ENCODE measurements at places on chromosomes 6 and 20. TPM values are rescaled to one million over a fixed set of nuclear protein-coding genes. Genes with fewer than 3 reads are reported as not detected.

KIF6 gene
- total RNA-seq, result 1.1 TPM

OR2H1 gene
- not detected for total RNA-seq

CST1 gene
- 10.5 TPM for total RNA-seq

WFDC12 gene
- not detected for total RNA-seq

NKAPL gene
- total RNA-seq, result not detected

GGTLC1 gene
- total RNA-seq, result not detected

DEF6 gene
- total RNA-seq, result 6.5 TPM

TRDN gene
- 2.7 TPM for total RNA-seq

PSMG4 gene
- total RNA-seq, result 37.9 TPM

DNA sequence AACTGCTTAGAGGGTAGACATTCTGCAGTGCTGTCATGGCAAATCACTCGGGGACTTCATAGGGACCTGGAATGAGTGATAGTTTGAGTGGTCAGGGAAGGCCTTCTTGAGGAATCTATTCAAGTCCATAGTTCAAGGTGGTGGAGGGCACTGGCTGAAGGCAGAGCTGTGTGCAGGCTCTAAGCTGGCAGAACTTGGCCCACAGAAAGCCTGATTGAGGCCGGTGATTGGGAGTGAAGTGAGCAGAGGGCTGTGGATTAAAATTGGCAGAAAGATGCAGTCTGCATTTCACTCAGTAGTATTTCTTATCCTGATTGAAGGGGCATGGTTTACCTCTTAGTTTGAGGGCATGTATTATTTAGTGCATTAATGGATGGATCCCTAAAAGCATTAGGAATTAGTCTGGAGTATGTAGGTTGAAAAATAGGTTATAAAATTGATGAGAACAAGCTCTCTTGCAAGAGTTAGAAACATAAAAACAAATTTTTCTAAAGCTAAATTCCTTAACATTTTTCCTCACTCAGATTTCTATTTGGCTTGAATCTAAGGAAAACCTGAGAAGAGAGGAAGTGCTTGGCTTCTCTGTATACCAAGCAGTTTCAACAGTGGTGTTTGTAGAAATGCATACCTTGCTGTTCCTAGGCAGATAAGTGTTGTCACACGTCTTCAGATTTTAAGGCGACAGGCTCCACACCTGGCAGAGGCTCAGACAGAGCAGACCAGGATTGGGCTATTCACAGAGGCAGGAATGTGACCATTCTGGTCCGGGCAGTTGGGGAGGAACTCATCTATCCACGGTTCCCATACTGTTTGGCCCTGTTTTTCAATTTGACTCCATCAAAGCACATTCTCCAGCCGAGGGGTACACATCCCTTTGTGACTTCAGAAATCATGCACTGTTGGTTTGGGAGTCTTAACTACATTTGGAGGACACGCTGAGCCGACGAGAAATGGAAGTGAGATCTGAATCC is 45.2 kb downstream of the UTRN start:
- peak; percentile 40 for DNase-seq

DNA sequence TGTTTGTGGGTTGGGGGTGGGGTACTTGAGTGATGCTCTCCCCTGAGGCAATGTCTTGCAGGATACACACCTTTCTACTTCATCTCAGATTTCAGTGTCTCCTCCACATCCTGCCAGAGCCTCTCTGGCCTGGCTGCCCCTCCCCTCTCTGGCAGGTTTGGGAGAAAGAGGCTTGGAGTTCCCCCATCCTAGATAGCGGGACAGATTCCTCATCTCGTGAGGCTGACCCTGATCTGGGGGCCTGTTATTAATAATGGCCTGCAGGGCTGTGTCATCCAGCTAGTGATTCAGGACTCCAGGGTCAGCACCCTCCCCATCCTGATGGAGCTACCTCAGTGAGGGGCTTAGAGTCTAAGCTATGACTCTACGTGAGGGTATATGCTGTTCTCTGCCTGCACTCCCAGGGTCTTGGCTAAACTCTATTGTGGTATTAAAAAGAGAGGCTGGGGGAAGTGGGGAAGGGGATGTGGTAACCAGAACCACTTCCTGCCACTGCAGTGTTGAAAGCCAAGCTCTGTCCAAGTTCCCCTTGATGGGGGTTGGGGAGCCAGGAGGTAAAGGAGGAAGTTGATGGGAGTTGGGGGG is 3.7 kb upstream of the MMP9 start:
- DNase-seq, result no peak

DNA sequence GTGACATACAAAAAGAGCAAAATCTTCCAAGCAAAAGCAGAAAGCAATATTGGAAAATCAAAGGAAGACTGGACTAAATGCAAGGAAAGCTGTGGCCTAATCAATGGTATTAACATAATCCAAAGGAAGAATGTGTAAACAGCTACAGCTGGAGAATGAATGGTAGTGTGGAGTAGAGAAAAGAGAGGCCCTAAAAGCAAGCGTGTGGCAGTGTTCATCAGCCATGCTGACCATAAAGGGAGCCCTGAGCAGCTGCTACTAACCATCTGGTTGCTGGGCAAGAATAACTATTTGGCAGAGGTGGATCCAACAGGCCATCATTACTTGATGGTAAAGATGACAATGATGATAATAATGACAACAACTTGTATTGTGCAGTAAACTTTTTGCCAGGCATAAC is 148.5 kb upstream of the BEND6 start:
- DNase-seq, result no peak

- no peak for DNase-seq
These were observed 39.0 kb downstream of the CAP2 start for GRCh38 chr6:17432356-17432755.

- DNase-seq, result no peak
These were observed 123.3 kb upstream of the COL21A1 start for GRCh38 chr6:56370561-56371211.

DNA sequence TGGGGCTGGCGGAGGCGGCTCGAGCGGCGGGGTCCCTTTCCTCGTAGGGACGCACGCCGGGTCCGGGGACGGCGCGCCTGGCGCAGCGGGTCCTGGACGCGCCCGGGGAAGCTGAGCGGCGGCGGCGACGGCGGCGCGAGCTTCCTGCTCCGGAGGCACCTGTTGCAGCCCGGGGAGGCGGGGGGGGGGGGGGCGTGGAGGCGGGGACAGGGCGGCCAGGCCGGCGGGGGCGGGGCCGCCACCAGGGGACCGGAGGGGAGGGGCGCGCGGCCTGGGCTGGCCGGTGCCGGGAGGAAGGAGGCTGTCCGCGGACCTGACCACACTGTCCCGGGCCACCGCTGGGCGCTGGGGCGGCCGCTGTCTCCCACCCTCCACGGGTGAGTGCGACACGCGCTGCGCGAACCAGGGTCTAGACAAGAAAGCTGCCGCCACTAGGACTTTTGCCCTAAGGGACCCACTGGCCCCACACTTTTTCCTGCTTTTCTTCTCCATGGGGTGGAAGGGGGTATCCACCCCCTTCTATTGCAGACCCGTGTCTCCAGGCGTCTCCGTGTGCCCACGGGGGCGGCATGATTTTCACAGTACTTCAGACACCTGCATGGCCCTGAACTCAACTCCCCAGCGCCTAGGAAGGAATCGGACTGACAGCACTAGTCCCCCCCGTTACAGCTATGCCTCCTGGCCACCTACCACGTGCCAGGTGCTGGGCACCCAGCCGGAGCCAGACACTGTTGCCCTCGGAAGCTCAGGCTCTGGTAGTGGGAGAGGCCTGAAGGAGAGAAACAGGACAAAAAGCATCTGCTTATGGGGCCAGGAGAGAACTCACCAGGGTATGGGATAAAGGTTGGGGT is at the start of gene NFATC2:
Gene NFATC2, minus strand, starts transcription at position 149 of the 851 bp plus-strand sequence. CDS start 220 bp downstream, outside the sequence.
- DNase-seq, result peak; percentile 98

DNA sequence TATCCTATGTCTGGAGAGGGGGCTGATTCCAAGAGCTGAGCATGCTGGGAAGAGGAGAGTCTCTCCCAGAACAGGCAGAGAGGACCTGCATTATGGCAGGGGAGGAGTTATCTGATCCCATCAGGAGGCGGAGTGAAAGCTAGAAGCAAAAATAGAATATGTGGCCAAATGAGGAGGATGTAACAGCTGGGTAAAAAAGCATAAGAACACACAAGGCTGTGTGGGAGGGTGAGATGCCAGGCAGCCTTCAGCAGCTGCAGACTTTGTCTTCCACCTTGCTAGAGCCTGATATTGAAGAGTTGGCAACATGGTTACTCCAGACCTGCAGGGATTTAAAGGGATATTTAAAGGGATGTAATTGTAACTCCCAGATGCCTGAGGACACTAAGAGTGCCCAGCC is 167.1 kb downstream of the PTPRT start:
- no peak for DNase-seq

- peak; percentile 61 for DNase-seq
These were observed at the start of gene CDC40 for GRCh38 chr6:110180228-110181008. Gene CDC40 (plus strand): TSS chr6:110180427. CDS start chr6:110180445, 18 bp downstream.

DNA sequence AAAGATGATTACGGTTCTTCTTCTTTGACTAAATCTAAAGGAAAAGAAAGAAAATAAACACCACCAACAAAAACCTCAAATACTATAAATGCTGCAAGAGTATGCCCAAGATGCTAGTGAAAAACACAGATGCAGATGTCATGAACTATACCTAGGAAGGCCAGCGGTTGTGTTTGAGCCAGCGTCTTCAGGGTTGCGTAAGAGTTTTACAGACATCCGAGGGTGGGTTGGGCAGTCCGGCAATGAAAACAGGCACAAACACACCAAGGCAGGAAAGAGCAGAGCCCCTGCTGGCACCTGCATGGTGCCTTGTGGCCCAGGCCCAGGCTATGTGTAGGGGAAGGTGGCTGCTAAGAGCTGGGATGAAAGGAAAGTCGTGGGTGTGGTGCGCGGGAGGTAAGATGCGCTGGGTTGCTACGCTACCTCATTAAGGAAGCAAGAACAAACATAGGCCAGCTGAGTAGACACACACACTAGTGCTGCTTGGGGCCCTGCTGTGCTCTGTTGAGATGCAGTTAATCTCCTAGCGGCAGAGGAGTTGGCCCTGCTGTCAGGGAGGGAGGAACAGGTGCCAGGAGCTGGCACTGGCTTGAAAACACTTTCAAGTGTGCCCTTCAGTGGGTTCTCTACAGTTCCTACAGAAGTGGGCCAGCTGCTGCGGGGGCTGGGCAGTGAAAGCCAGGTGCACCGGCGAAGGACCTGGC is 170.2 kb upstream of the PLN start:
- peak; percentile 51 for DNase-seq

- no peak for DNase-seq
These were observed 40.2 kb downstream of the PLAGL1 start for GRCh38 chr6:143967706-143968376.

- no peak for DNase-seq
These were observed 2.6 kb upstream of the TCFL5 start for GRCh38 chr20:62864207-62864606.

GRCh38 chr20:327186-328026 is 2.1 kb downstream of the SOX12 start:
- DNase-seq, result peak; percentile 99

GRCh38 chr6:166563805-166564204 is 22.7 kb downstream of the RAMACL start:
- no peak for DNase-seq

DNA sequence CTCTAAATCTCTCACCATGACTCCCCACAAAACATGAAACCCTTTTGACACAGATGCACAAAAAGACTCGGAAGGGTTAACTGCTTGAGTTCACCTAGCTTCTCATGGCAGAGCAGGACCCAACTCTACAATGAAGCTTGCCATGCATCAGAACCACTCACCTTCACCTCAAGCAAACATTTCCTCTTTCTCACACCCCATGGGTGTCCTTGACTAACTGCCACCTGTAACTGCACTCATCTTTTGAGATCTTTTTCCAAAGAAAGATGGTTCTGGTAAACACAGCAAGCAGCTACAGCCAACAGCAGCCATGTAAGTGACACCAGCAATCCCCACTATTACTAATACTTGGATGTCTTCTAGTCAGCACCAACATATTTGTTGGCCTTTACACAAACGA is 76.5 kb downstream of the EFHC1 start:
- no peak for DNase-seq

- DNase-seq, result no peak
These were observed 20.1 kb downstream of the REV3L start for GRCh38 chr6:111462770-111463391.

DNA sequence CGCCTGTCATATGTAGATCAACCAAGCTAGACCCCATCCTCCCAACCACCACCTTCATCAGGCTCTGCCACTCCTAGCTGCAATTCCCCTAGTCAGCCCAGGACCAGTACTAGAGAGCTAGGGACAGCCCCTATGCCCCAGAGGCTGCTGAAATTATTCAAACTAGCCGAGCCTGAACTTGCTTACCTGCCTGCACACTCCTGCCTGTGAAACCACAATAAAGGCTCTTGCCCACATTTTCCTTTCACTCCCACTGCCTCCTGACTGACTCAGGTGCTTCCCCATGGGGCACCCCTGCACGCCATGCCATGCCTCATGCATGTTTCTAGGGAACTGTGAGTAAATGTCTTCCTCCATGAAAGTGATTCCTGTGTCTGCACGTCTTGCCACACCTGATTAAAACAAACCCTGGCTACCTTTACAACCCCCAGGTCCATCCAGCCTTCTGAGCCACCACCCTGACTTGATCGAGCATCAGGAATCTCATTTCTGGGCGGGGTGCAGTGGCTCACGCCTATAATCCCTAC is 66.5 kb upstream of the IER3 start:
- DNase-seq, result peak; percentile 77

DNA sequence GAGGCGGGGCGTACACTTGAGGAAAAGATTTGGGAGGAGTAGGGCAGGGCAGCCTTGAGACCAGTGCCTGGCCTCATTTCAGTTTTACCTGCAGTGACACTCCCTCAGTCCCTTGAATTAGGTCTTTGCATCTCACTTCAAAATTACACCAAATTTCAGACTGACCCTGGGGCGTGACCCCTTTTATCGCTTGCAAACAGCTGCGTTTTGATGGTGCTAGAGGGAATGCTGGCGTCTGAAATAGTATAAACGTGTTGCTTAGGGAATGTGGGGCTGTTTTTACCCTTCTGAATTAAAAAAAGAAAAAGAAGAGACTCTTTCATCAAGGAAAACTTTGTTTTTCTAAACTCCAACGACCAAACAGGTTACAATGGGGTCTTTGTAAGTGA is 21.0 kb downstream of the COL9A1 start:
- DNase-seq, result peak; percentile 14

DNA sequence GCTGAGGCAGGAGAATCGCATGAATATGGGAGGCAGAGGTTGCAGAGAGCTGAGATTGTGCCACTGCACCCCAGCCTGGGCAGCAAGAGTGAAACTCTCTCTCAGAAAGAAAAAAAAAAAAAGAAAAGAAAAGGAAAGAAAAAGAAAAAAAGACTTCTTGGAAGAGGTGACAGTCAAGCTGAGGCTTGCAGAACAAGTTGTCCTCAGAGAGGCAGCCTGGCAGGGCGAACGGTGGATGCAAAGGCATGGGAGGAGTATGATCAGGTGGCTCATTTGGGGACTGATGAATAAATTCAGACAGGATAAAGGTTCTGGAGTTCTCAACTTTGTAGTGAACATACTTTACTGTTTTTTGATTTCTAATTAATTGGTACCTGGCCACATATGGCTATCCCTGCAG is 12.4 kb downstream of the ZNF341 start:
- DNase-seq, result no peak
